ENCODE measurements at places on chromosomes 4 and X.

DNA sequence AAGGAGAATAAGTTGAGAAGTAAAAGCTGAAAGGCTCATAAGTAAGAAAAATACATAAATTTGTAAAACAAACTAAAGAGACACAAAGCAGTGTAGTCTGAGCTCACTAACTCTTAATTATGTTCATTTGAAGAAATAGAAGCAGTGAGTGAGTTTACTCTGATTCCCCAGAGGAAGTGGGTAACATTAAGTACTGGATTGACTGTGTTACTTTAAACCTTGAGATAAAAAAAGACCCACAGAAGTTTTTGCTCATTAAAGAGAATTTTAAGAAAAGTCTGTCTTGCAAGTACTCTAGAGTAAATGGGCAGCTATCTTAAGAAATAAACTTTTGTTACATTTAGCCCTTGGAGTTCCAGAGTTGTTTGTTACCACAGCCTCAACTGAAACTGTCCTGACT is 2466.9 kb downstream of the PCDH7 start:
- DNase-seq: no peak

DNA sequence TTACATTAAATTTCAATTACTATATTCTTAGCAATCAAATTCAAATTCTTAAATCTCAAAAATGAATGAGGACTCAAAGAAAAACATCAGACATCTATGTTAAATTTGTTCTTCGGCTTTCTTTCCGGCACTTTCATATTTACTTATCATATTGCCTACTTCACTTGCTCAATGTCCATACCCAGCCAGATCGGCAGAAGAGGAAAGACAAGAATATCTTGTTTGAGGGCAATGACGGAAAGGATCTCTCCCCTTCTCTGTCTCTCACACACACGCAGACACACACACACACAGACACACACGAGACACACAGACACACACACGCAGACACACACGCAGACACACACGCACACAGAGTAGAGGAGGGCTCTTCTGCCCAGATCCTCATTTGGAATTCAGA is 13.2 kb upstream of the IRF2 start:
- DNase-seq: no peak

GRCh38 chrX:14697451-14697850 is 168.1 kb downstream of the GLRA2 start:
- DNase-seq: no peak

DNA sequence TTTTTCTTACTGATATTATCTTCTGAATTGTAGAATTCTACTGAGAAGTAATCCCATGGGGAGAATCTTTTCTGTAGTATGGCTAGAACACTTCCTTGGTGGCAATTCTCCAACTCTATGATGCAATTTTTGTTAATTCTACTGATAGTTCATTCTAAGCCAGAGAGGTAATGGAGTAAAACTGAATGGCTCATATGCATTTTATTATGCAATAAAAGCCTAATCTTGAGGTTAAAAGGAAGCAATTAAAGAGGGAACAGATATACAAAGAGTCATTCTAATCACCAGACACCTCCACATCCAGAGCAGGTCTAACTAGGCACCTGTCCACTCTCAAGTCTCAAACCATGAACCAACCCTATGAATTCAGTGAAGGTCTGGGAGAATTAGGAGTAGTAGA is 9.7 kb downstream of the RAP2C start:
- DNase-seq: peak; percentile 72

- DNase-seq: no peak
These were observed 109.9 kb downstream of the AFF1 start for GRCh38 chr4:87044511-87045233.

GRCh38 chrX:15564981-15565579 is 35.7 kb downstream of the ACE2 start:
- peak; percentile 26 for DNase-seq

- no peak for DNase-seq
These were observed 44.6 kb upstream of the TEX13A start for GRCh38 chrX:105265093-105265492.

DNA sequence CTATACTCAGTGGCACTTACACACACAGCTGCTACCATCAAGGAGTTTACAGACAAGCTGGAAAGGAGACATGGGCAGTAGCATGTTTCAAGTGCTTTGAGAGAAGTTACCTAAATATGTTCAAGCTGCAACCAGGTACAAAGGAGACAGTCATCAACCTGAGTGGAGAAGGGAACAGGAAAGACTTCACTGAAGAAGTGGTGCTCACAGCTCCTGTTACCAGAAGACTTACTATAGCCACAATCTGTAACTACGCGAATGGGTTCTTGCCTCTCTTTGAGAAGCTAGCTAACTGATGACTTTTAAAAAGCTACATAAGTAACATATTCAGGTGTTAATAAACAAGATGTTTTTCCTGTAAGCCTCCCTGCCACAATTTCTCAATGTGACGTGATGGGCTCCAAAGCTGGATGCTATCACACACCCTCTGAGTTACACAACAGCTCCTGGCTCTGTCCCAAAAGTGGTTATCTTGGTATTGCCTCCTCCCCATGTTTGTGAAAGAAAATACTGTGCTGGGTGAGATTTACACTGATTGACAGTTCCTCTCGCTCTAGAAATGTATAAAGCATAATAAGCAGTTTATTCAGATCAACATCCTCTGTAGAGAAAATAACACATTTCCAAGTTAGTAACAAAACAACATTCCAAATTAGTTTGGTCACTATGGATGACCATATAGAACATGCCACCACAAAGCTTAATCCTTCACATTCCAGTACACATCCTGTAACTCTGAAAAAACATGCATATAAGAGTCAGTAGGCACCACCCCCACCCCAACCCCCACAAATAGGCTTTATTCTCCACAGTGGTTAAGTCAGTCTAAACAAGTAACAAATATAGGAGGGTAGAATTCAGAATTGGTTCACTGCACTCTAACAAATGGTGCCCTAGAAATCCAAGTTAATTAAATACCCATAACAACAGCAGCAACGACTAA is 81.8 kb downstream of the FRYL start:
- peak; percentile 92 for DNase-seq

DNA sequence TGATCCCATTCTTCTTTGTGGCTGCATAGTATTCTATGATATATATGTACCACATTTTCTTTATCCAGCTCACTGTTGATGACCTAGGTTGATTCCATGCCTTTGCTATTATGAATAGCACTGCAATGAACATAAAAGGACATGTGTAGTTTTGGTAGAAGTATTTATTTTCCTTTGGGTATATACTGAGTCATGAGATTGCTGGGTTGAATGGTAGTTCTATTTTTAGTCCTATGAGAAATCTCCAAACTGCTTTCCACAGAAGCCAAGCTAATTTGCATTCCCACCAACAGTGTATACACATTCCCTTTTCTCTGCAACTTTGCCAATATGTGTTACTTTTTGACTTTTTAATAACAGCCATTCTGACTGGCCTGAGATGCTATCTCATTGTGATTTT is 278.3 kb downstream of the PCDH18 start:
- DNase-seq: peak; percentile 54

DNA sequence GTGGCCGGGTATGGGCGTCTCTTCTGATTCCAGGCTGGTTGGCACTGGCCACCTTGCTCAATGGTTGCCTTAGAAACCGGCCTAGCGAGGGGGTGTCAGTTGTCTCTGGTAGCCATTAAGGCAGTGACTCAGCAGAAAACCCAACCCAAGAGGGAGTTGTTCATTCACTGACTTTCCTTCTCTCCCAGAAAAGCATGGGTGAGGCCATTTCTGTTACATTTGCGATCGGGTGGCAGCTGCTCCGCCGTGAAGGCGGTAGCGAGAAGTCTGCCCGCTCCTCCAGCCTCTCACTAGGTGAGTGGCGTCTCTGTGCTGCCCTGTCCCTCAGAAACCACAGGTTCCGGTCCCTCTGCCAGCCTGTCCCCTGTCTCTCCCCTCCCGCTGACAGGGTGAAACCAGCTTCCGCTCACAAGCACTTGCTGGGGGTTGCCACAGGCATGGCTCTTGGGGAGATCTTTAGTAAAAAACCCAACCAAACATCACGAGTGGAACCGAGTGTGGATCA is 17.4 kb downstream of the IRAK1 start:
- peak; percentile 52 for DNase-seq

- no peak for DNase-seq
These were observed 4.3 kb upstream of the TLR6 start for GRCh38 chr4:38860788-38861424.

DNA sequence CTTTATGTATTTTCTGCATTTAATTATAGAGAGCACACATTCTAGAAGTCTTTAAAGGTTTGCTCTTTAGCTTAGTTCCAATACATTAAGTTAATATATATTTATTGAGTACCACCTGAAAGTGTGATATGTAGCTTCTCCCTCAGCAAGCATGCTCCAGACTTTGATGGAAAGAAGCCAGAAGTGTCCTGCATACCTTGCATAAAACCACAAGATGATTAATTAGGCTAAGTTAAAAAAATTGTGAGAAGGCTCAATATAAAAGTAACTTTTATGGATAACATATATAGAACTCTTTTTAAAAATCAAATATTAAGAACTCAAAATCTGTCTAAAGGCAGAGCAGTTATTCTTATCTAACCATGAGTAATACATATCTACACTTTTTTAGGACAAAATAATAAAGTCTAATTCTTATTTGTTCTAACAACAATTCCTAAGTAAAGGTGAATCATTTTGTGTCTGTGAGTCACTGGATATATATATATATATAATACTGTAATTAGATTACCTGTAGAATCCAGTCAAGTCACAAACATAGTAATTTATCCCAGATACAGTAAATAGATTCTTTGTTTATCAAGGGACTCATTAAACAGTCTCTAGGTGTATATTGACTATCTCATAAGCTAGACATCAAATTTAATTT is 51.2 kb downstream of the INTS12 start:
- DNase-seq: no peak

GRCh38 chrX:44317181-44317580 is 26.3 kb downstream of the EFHC2 start:
- no peak for DNase-seq

GRCh38 chr4:182193311-182193710 is 49.9 kb upstream of the TENM3 start:
- no peak for DNase-seq

DNA sequence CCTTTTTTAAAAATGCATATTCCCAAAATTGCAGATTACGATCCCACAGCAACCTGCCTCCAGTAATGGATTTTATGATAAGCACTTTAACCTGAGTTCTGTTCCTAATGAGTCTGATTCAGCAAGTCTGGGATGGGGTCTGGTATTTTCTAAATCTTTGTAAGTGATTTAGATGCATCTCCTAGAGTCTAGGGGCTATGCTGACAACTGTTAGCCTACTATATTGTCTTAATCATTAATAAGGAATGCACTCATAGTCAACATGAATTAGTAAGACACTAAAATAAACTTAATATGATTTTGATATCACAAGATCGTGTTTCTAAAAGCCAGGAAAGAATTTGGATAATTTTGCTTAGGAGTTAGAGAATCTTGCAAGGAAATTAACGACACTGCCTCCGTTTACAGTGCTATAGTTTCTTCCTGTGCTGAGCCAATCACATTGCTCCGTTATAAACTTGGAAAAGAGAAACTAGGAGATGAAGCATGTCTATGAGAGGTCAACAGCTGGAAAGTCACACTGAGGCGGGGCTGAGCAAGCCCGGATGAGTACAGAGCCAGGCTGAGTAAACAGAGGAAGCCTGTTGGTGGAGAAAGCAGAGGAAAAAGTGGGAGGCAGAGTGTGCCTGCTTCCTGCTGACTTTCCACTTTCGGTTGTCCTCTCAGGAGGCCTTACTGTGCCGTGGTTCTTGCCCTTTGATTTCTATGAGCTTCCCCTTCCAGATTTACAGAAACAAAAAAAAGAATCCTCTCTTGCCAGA is 5.4 kb downstream of the SCARB2 start:
- peak; percentile 77 for DNase-seq

DNA sequence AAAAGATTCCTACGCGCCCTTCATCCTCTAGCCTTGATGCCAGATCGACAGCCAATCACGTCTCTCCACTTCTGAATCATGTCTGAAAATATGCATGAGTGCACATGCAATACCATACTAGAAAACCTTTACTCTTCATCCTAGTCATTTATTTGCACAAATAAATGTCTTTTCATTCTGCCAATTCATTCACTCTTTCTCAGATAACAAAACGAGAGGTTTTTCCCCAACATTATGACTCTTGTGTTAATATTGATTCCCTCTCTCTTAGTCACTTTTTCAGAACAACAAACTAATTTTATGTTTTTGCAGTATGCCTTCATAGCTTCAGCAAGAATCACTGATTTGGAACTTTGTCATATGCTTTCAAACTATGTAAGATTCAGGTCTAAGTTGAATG is 549.4 kb upstream of the GALNT7 start:
- DNase-seq: no peak

DNA sequence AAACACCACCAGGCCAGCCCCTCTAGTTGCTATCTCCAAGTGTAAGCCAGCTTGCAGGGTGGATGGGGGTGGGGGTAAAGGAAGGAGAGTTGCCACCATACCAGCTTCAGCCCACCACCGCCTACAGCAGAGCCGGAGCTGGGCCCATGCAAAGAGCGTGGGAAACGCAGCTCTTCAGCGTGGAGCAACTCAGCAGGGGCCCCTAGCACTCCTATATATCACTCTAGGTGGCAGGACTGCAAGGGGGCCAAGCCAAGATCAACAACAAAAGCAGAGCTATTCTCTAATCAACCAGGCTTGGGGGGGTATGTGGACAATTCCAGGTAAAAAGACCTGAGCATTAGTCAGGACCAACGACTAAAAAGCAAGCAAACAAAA is 35.5 kb upstream of the IQSEC2 start:
- DNase-seq: no peak

- DNase-seq: no peak
These were observed 168.3 kb downstream of the TMA16 start for GRCh38 chr4:163662768-163663167.

DNA sequence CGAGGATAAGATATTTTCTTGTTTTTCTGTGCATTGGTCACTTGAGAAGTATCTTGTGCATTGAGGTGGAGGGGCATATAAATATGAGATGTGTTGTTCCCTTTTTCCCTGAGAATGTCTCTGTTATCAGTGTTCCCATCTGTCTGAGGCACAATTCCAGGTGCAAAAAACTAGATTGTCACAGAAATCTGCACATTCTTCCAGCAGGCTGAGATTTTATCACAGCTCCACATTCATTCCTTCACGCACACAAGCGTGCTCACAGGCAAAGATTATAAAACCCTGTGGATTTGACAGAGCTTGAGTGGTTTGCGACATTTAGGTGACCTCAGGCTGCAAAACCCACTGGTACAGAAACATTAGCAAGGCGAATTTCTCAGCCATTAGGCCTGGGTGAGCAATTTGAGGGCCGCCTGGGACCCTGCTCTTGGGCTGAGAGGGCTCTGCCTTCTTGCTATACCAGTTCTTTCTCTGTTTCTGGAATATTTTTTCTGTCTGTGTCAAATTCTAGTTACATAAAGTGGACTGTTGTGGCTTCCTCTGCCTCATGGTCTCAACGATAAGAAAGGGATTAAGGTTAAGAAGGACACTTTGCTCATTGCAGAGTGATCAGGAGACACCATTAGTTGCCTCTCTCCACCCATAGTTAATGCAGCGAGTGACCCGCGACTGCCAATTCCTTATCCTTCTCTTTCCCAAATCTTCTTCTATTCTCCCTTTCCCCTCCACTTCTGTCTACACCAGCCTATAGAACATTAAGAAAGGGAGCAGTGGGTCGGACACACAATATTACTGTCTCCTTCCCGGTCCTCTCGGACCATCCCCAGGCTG is 86.7 kb upstream of the C1QTNF7 start:
- DNase-seq: no peak
